Stimulated activated CD8-positive, alpha-beta memory T cell treated with anti-CD3 and anti-CD28 coated beads, Interleukin-2, amount 100 ng/mL, for 48 hours (primary cell): ENCODE measurements at places on chromosomes 4 and X.

DNA sequence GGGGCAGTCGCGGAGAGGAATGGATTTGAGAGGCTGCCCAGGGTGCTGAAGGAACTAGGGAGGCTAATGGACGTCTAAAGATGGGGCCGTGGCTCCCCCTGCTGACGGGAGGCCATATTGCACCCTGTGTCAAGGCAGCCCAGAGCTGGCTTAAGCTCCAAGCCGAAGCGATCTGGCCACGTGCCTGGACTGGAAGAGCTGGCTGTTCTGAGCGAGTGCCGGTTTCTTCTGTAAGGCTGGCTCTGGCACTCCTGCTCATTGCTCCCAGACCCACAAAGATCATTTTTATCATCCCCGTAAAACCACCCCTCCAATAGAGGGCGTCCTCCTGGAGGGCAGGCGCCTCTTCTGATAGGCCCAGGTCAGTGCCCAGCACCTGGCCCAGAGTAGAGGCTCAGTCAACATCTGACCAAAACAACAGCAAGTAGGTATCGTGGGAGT, 5.6 kb downstream of the PNCK start:
- DNase-seq, result peak; percentile 64

- DNase-seq, result no peak
Measured at GRCh38 chr4:23922541-23923111, 32.8 kb upstream of the PPARGC1A start.

DNA sequence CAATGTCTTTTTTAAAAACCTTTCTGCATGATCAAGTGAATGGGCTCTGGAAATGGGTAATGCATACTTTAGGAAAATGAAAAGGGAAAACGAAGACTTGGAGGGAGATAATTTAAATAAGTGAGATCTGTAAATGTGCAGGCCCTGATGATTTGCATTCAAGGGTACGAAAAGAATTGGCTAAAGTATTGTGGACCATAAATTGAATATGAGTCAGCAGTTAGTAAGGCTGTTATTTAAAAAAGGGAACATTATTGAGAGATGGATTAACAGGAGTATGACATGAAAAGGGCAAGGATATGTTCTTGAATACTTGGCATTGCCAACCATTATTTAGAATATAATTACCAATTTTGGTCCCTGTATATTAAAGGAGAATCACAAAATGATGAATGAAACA, 125.5 kb downstream of the GPAT3 start:
- DNase-seq, result no peak

DNA sequence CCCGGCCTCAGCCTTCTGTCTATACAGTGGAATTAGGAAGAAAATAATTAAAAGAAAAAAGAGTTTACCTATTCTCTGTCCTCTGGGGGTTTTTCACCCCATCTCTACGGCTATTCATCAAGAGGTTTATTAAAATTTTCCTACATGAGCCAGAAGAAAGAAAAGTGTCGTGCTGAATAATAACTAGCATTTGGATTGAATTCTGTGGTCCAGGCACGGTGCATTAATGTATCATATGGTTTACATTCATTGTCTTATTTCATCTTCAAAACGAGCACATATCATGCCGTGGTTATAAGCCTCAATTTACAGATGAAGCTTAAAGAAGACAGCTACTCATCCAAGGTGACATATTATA, 5.4 kb upstream of the NAA15 start:
- no peak for DNase-seq

GRCh38 chr4:978957-979701, 5.8 kb upstream of the DGKQ start:
- no peak for DNase-seq

GRCh38 chr4:184310881-184311709, 93.4 kb upstream of the ENPP6 start:
- DNase-seq, result no peak

DNA sequence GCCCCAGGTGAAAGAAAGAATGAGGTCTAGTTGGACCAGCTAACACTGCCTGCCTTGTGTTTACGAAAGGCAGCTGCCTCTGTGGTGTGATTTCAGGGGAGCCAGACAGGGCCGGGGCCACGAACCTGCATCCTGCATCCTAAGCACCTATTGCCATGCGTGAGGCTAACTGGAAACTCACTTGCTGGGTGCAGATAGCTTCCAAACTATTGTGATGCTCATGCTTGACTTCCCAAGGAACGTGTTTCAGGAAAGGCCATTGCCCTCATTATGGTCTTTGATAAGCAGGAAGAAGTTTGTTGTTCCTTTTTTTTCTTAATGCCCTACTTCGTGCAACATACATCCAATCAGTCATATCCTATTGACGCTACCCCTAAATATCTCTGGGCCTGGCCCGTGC, 2.3 kb upstream of the IRF2 start:
- no peak for DNase-seq

DNA sequence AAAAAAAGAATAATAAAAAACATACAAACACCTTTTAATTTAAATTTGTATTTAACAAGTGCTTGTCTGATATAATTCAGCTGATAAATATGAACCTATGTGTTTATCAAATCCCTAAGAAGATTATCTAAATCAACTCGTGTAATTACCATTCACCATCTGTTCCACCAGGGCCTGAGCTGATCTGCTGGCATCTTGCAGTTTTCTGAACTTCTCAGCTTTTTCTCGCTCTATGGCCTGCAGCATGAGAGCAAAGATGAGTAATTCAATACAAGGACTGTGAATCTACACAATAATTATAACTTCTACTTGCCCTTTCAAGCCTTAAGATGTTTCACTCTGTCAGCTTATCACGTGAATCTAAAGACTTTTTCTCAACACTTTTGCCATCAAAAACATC, 709.7 kb downstream of the DMD start:
- no peak for DNase-seq

- no peak for DNase-seq
Measured at GRCh38 chr4:148364525-148364924, 77.7 kb downstream of the NR3C2 start.
